Vagina (tissue), 2 donors: ENCODE measurements at places on chromosomes 3 and 15.

DNA sequence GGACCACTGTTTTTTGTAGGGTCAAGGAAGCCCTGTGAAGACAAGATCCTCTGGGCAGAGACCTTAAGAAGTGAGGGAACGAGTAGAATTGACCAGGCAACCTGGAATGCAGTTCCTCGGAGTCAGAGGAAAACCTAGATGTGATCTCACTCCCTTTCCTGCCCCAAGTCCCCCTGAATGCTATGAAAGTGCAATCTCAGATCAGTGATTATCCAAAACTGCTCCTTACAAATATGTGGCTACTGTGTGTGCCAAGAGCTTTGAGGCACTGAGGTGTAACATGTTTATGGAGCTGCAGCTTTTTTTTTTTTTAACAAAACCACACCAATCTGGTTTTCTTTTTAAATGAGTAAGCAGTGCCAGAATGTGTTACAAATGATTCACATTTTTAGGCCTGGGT, 35.8 kb downstream of the THSD4 start:
- DNase-seq = no peak

GRCh38 chr3:152511904-152512303, 243.2 kb downstream of the MBNL1 start:
- no peak for DNase-seq

GRCh38 chr3:123766193-123767008, 117.7 kb downstream of the MYLK start:
- no peak for DNase-seq

- no peak for DNase-seq
Measured at GRCh38 chr15:79176151-79176550, 85.6 kb upstream of the RASGRF1 start.

DNA sequence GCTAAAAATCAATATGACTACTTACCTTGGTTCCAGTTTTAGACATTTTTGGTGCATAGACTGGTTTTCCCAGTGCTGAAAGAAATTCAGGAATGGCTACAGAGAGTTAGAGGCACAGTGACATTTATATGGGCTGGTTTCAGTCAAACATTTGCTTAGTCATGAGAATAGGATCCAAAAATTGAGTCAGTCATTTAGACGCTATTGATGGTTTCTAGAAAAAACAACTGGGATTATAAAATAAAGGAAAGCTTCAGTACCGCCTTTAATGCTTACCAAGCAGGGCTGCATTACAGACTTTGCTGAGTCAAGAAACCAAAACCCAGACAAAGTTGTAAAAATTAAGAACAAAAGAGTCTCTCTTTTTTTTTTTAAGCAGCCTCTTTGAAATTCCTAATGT, at the start of gene CRYGS:
TSS of gene CRYGS (minus strand) at position 100 of the 400 bp plus-strand sequence. CDS start at position 46, 54 bp downstream.
- no peak for DNase-seq

DNA sequence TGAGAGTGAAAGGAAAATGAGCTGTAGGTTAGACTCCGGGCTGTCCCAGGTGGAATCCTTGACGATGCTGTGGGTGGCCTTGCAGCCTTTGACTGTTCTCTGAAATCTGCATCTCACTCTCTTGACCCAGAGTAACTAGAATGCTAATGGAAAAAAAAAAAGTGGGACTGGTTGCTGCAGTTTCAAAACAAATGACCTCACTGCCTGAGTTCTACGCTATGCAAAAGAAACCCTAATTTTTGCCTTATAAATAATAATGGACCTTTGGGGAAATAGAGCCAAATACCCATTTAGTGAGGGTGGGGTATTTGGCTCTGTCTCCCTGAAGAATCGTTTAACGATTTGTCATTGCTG, 309.7 kb upstream of the C2CD4B start:
- DNase-seq = no peak

DNA sequence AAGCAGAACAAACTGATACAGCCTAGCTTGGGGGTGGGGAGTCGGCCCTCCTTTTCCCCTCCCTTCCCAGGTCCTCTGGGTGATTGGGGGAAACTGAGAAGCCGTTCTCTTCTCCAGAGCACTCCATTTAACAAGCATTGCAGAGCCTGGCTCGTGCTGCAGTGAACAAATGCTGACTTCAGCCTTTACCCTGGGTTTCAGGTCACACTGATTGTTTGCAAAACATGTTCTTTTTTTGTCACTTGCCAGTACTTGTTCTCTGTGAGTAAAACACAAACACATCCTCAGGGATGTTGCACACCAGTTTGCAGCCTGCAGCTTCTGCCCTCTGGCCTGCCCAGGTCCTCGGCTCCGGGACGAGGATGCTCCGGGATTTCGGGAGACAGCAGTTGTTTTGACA, 132.8 kb downstream of the PGPEP1L start:
- no peak for DNase-seq

GRCh38 chr15:34594361-34594760, 10.9 kb upstream of the GOLGA8B start:
- DNase-seq = no peak

DNA sequence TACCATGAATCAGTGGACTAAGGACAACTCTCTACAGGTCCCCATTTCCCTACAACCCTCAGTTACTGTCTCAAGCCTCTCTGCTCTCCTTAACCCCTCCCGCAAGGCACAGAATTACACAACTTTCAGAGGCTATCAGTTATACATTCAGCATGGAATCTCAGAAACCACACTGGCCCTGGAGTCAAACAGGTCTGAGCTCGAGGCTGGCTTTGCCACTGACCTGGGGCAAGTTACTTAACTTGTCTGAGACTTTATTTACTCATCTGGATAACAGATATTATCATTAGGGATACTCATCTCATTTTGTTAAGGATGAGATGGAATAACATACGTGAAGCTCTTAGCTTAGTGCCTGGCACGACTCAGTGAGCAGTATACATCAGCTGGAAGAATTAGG, 95.2 kb downstream of the WDR76 start:
- DNase-seq = no peak

GRCh38 chr15:39075756-39076341, 505.0 kb upstream of the THBS1 start:
- DNase-seq = no peak

- no peak for DNase-seq
Measured at GRCh38 chr3:35777563-35778554, 138.5 kb downstream of the ARPP21 start.

- DNase-seq = no peak
Measured at GRCh38 chr15:49137861-49138260, 17.5 kb downstream of the COPS2 start.

DNA sequence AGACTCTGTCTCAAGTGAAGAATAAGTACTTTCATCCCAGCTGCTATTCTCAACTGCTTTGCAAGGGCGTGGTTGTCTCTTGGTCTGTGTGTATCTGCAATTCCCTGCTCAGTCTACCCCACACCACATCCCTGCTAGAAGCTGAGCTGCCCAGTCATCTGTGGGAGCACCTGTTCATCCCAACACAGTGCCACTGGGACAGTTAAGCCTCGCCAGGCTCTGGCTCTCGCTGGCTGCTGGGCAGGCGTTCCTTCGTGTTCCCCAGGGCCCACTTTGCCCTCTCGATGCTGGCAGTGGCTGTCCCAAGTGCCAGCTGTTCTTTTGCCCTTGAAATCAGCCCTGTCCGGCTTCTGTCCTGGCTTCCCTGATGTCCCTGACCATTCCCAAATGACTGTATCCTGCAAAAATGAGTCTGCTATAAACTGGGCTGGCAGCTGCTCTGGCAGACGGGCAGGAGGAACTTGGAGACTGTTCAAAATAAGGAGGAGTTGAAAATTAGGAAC, 91.6 kb upstream of the KLHL25 start:
- no peak for DNase-seq

DNA sequence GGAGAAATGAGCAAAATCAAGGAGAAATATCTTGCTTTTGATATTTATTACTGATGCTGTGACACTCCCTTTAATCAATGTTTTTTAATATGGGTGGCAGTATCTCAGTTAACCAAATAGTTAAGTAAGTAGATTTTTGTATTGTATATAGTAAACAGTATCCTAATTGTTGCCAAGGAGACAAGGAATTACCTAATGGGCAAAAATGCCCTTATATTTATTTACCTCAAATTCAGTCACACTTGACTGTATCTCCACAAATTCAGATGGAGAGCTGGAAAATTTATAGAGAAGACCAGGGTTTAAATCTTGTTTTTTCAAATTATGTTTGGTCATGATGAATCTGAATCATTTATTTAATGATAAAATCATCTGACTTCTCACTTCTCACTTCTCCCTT, 3.6 kb upstream of the CHD2 start:
- DNase-seq = no peak

- DNase-seq = no peak
Measured at GRCh38 chr15:90909976-90910375, 6.9 kb downstream of the MAN2A2 start.

GRCh38 chr3:97949743-97950142, 22.5 kb downstream of the RIOX2 start:
- no peak for DNase-seq

GRCh38 chr15:49492151-49492550, 69.1 kb downstream of the FGF7 start:
- DNase-seq = no peak

- no peak for DNase-seq
Measured at GRCh38 chr3:115986555-115987207, 363.4 kb downstream of the GAP43 start.

- DNase-seq = no peak
Measured at GRCh38 chr3:72892081-72892775, 4.4 kb downstream of the GXYLT2 start.

GRCh38 chr15:88702983-88703382, 64.2 kb downstream of the ISG20 start:
- DNase-seq = no peak

DNA sequence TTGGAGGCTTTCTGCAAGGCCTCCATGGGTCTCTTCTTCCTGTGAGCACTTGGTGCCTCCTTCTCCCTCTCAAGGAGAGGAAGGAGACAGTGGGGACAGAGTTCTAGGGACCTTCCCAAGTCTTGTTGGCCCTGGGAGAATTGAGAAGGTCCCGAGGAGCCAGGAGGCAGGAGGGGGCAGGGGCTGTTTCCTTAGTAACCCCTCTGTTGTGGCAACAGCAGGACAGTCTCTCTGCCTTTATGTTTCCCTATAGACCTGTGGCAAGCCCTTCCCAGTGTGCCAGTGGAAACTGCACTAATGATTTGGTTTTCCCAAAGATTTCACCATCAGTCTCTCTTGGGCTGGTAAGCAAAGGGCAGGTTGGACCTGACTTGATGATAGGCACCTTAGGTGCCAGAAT, 87.8 kb upstream of the GALNT15 start:
- no peak for DNase-seq

GRCh38 chr15:35471024-35471423, 74.9 kb downstream of the DPH6 start:
- no peak for DNase-seq

- DNase-seq = no peak
Measured at GRCh38 chr15:35043373-35044095, 41.6 kb downstream of the NANOGP8 start.

DNA sequence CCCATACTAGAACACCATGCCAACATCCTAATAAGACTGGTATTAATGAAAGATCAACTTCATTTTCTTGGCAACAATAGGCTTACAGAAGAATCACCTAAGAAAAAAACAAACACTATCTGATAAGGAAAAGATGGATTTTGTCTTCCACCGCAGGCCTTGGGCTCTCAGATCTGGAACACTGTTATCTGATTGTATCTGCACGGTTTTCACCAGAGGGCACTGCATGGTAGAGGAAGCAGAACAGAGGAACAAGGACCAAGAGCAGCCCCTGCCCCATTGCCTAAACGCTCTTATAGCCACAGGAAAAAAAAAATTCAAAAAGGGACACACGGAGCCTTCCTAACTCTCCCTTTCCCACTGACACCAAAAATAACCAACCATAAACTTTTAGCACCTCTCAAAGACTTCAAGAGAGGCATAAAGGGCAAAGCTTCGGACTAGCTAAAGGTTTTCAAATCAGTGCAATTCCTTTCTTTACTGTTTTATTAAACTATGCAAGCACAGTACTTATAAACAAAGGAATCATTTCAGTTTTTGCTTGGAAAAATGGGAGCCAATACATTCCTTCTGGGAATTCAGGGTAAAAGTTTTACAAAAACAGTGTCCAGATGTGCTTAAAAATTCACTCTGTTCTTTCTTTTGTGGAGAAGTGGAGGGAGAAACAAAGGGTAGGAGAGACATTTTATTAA, 23.3 kb downstream of the IL17RD start:
- DNase-seq = no peak

- no peak for DNase-seq
Measured at GRCh38 chr3:174168538-174169254, 690.4 kb upstream of the NAALADL2 start.

DNA sequence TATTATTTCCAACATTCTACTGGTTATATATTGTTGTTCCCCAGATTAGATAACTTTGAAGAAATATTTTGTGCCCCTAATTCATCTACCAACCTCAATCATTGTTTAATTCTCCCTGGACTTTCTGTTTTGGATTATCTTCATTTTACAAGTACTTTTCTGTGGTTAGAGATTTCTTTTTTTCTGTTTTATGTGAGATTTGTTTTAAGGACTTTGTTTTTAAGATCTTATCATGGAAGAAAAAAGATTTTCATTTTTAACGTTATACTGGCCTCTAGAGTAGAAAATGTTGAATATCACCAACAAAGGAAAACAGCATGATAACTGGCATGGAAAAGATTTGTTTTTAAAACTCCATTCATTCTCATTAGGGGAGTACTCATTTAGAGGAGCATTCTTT, 210.9 kb upstream of the KCNMB2 start:
- DNase-seq = no peak

GRCh38 chr15:101183931-101184305, 67.9 kb downstream of the CHSY1 start:
- no peak for DNase-seq

DNA sequence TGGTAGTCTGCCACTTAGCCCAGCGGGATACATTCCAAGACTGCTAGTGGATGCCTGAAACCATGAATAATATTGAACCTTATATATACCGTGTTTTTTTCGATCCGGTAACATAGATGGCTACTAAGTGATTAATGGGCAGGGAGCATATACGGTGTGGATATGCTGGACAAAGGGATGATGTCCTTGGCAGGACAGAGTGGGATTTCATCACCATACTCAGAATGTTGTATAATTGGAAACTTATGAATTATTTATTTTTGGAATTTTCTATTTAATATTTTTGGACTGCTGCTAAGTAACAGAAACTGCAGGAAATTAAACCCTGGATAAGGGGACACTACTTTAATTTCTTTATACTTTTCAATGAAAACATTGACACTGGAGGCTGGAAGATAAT, 53.2 kb downstream of the ASTE1 start:
- DNase-seq = no peak

DNA sequence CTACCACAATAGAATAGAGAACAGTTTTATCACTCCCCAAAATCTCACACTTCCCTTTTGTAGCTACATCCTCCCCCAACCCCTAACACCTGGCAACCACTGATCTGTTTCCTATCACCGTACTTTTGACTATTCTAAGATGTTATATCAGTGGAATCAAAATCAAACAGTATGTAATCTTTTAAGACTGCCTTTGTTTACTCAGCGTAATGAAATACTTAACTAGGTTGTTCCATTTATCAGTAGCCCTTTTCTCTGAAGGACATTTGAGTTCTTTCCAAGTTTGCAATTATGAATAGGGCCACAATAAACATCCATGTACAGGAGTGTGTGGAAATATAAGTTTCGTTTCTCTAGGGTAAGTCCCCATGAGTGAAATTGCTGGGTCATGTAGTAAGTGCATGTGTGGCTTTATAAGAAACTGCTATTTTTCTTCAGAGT, 372.3 kb downstream of the SV2B start:
- no peak for DNase-seq
